ENCODE measurements at places on chromosomes 2 and 18. TPM values are rescaled to one million over a fixed set of nuclear protein-coding genes. Genes with fewer than 3 reads are reported as not detected.
A peak's percentile ranks its signal among the peaks of the same experiment; 100 is the strongest.

The NYAP2 gene
- 0.13 TPM for polyA plus RNA-seq

GRCh38 chr2:52429171-52429570, 1338.4 kb upstream of the CHAC2 start:
- DNase-seq = no peak

The XIRP2 gene
- polyA plus RNA-seq = 120 TPM

The CCDC138 gene
- 5.9 TPM for polyA plus RNA-seq

The LBX2 gene
- 1.3 TPM for polyA plus RNA-seq

The AQP12B gene
- polyA plus RNA-seq = 1.4 TPM

GRCh38 chr2:96819128-96819875, 3.2 kb downstream of the CNNM3 start:
- DNase-seq = no peak

GRCh38 chr2:48715956-48716355, 39.6 kb downstream of the LHCGR start:
- no peak for DNase-seq

The GBX2 gene
- polyA plus RNA-seq = not detected

GRCh38 chr2:198374375-198375082, 570.1 kb downstream of the PLCL1 start:
- peak; percentile 62 for DNase-seq

The SGPP2 gene
- 0.38 TPM for polyA plus RNA-seq

DNA sequence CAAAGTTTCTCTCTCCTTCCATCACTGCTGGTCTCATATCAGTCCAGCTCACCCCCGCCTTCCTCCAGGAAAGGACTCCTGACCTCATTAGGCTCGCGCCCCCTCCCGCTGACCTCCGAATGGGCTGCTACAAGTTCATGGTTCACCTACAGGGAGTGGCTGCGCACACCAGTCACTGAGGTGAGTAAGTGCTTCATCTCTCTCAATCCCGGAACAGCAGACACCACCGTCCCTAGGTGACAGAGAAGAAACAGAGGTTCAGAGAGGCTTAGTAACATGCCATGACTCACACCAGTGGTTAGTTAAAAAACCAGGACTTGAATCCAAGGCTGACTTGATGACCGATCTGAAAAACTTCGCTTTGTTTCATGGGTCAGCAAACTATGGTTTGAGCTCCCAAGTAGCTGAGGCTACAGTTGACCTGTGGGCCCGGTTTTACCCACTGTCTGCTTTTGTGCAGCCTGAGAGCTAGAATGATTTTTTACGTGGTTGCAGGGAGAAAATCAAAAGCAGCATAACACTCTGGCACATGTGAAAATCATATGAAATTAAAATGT, 42.0 kb downstream of the ZFP36L2 start:
- DNase-seq = no peak

DNA sequence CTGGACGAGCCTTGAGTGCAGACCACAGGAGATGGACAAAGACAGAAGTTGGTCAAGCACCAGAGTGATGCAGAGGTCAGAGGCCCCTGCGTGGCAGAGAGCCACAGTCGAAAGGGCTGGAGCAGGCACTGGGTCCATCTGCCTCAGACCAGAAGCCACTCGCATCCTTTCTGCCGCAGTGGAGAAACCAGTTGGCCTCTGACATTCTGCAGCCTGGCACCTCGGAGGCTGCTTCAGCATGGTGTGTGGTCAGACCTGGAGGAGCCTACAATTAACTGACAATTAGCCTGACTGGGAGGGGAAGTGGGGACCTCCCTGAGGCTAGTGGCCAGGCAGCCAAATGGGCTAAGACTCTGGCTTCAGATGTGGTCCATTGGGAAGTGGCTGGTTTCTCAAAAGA, 111.1 kb downstream of the SGPP2 start:
- DNase-seq = no peak

DNA sequence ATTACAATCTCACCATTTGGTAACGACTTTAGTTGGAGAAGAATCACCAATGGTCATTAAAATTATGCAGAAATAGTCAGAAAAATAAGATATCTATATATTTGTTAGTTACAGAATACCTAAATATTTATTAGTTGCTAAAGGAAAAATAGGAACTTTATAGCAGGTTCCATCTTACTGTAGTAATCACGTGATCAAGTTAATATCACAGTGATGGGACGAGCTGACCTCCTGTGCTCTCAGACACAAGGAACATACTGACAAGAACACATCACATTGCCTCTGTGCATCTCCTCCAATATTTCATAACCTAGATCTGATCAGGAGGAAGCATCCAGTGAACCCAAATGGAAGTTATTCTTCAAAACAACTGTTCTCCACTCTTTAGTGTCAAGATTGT, 215.3 kb downstream of the GALR1 start:
- DNase-seq = no peak

The ST8SIA3 gene
- polyA plus RNA-seq = 0.03 TPM

The SOWAHC gene
- polyA plus RNA-seq = 7.8 TPM

DNA sequence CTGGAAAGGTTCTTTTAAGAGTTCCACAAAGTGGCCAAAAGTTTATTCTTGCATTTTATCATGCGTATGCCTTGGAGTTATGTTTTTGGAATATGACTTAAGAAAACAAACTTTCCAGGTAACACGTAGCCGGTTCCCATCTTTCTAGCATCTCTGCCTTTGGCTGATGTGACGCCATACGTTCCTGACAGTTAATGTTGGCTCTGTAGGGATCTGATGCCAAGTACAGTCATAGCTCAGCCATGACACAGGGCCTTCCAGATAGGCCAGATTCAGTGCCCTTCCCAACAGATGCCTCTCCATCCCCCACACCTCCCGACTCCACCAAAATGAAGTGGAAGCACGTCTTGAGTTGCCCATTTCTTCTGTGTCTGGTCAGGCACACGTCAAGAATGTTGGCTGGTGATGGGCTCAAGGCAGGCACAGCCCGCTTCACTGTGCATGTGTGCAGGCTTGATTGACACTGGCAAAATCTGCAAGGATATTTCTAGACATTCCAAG, 51.0 kb upstream of the THOC1 start:
- no peak for DNase-seq

GRCh38 chr2:166831930-166832329, 56.4 kb upstream of the XIRP2 start:
- peak; percentile 4 for DNase-seq

- no peak for DNase-seq
Measured at GRCh38 chr2:112841295-112842044, 4.9 kb upstream of the IL1B start.

GRCh38 chr2:92074549-92074898, 2796.7 kb upstream of the TEKT4 start:
- no peak for DNase-seq

The CCDC150 gene
- polyA plus RNA-seq = 4.2 TPM

DNA sequence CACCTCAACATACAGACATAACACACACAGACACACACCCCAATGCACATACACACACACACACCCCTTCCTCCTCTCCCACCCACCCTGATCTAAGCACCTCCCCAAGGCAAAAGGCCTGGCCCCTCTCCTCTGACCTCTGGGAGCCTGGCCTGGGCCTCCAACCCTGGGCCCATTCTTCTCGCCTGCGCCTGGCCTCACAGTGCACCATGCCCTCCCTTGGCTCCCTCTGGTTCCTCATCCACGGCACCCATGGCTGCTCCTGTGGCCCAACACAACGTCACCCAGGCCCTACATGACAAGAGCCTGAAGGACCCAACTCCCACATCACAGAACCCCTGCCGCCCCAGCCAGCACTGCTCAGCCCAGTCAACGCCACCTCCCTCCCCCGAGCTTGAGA, 281.3 kb downstream of the CELF4 start:
- no peak for DNase-seq

DNA sequence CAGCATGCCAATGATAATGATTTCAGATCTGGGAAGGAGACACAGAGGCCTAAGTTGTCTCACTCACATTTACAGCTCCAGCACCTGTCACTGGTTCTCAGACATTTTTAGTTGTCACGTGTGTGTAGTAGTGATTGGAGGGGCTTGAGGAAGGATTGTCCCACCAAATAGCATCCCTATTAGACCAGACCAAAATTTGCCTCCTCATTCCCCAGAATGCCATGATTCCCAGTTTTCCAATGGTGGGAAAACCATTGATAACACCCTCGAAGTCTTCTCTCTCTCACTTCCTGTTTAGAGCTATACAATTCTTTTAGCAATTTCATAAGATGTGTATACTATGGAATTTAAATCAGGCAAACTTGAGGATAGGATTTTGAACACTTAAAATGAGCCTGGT, 52.5 kb downstream of the CCDC141 start:
- no peak for DNase-seq

DNA sequence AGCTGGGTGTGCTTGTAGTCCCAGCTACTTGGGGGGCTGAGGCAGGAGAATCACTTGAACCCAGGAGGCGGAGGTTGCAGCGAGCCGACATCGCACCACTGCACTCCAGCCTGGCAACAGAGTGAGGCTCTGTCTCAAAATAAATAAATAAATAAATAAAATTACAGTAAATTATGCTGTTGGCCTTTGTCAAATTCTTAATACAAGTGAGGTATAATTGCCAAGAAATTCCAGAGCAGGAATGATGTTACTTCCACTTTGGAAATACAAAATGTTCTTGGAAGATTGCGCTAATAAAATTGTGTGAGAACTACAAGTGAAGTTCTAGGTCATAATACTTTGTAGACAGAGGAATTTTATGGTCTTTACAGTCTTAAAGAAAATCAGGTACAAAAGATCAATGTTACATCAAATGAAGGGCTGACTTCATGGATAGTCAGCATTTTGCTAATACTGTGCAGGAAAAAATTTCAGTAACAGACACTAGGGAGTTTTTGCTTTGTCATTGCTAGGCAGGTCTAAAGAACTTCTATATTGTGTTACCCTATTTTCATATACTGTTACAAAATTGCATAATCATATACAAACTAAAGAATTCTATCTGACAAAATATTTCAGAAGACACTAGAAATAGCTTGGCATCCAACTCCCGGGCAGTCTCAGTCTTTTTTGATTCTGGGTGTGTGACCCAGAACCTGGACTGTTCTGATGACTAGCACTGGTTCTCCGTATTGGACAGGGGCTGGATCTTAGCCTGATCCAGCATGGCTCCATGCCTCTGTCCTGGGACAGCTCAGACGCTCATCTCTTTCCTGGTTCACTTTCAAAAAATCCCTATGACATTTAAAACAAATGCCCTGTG, 76.0 kb upstream of the STK17B start:
- DNase-seq = no peak

DNA sequence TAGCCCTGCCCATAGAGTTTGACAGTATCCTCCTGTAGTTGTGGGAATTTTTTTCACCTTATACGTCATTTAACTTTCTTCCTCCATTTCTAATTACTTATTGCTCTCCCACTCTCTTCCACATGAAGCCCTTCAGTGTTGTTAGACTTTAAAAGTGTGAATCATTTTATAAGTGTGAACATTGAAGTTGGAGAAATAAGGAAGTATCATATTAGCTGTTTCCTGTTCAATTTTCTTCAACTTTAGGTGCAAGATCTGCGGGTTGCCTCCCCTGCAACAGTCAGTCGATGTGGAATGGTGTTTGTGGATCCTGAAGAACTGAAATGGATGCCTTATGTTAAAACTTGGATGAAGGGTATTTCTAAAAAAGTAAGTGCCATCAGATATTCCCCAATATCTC, 138.1 kb downstream of the DNAH6 start:
- DNase-seq = no peak

The BOD1L2 gene
- not detected for polyA plus RNA-seq

GRCh38 chr2:163302141-163302540, 433.7 kb downstream of the FIGN start:
- DNase-seq = no peak

The SCN9A gene
- 3.2 TPM for polyA plus RNA-seq

DNA sequence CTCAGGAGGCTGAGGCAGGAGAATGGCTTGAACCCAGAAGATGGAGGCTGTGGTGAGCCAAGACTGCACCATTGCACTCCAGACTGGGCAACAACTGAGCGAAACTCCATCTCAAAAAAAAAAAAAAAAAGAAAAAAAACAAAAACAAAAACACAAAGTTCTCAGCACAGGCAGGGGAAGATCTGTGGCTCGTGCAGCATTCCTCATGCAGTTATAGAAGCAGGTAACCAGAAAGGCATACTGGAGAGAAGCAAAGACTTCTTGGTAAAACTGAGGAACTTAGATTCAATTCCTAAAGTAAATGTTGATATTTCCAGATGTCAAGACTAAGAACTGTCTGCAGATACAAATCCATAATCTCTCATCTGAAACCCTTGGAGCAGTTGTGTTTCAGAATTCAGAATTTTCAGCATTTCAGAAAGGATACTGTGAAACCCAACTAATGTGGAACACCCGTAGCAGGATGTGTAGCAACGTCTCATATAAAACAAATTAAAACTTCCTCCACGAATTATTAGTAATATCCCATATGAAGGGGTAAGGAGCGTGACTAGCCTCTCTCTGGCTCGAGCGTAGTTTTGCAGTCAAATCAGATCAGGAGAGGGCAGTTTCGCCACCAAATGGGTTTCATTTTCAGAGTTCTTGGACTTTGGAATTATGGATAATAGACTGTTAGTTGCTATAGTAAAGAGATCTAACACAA, 13.2 kb upstream of the SLC25A52 start:
- no peak for DNase-seq

- no peak for DNase-seq
Measured at GRCh38 chr2:41892476-41892875, 155.3 kb upstream of the PKDCC start.

DNA sequence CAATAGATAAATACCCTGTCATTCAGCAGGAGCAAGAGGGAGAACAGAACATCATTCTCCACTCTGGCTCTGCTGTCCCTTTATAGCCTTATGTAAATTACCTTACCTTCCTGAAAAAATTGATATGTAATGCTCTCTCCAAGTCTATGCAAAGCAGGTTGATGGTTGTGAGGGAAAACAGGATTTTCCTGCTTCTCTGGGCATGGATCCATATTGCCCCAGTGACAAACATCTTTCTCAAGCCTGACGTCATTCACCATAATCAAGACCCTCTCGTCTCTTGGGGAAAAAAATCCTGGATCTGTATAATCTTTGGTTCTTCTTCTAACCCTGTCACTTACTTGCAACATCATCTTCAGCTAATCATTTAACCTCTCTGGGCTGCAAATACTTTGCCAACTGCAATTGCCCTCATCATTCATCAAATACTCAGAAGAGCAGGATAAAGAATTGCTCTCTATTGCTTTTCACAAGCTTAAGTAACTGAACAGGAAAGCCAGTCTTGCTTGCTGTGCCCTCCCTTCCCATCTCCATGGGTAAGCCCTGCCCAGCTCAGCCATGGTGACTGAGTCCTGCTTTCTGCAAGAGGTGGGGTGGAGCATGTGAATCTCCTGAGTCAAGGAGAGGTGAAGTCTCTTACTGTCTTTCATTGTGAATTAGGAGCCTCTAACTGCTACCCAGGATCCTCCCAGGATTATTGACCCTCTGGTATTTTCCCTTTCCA, 123.7 kb upstream of the KLF7 start:
- DNase-seq = no peak

- no peak for DNase-seq
Measured at GRCh38 chr2:241867776-241868420, 1.6 kb upstream of the RTP5 start.

DNA sequence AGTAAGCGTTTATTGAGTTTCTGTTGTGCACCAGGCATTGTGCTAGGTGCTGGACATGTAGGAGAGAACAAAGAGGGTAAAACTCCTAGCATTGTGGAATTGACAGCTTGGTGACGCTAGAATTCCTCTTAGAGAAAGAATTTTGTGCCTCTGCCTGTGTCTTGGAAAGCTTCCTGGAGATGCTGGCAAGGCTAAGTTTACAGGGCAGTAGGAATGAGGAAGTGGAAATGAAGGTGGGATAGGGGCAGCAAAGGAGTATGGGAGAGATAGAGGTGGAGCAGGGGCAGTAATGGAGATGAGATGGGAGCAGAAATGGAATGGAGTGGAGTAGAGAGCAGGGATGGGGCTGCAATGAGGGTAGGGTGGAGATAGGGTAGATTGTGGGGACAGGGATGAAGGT, 29.8 kb downstream of the GPR39 start:
- DNase-seq = no peak

- no peak for DNase-seq
Measured at GRCh38 chr18:3985020-3985419, 470.1 kb downstream of the DLGAP1 start.
